ENCODE measurements at places on chromosomes 2 and 18. TPM values are rescaled to one million over a fixed set of nuclear protein-coding genes. Genes with fewer than 3 reads are reported as not detected.

Gene HDLBP
- 159 TPM for total RNA-seq

Gene C2orf15
- 4.5 TPM for total RNA-seq

Gene ADRA2B
- total RNA-seq: under 0.01 TPM

Gene NT5C1B
- total RNA-seq: not detected

Gene COL6A3
- 12.2 TPM for total RNA-seq

Gene ITGA4
- 6.9 TPM for total RNA-seq

Gene PRKAG3
- total RNA-seq: not detected

Gene OSBPL1A
- 42.8 TPM for total RNA-seq

Gene ANKRD30B
- 3.3 TPM for total RNA-seq

Gene MEP1B
- 0.41 TPM for total RNA-seq

Gene TTR
- 0.82 TPM for total RNA-seq

Gene HTR2B
- total RNA-seq: 0.41 TPM

Gene TNS1
- total RNA-seq: 3.7 TPM

Gene SP110
- total RNA-seq: 0.82 TPM

Gene SCN9A
- total RNA-seq: 68.5 TPM

Gene CPS1
- 2.9 TPM for total RNA-seq

Gene L3MBTL4
- total RNA-seq: 34.2 TPM

Gene TMEM178A
- total RNA-seq: 26.9 TPM

Gene CCBE1
- total RNA-seq: 32.6 TPM

Gene INO80B
- 9.8 TPM for total RNA-seq

Gene PECR
- 27.3 TPM for total RNA-seq

Gene SAG
- 0.82 TPM for total RNA-seq

Gene GKN2
- total RNA-seq: not detected

Gene TUBB8B
- total RNA-seq: not detected

Gene TMSB10
- 5,126 TPM for total RNA-seq

Gene CCDC68
- total RNA-seq: 1.2 TPM

Gene KIDINS220
- 704 TPM for total RNA-seq

Gene DNAJC5G
- total RNA-seq: not detected

Gene SPAST
- total RNA-seq: 293 TPM

Gene B3GNT7
- 0.82 TPM for total RNA-seq

Gene COLEC12
- total RNA-seq: 16.7 TPM

Gene FSHR
- not detected for total RNA-seq

Gene TCF7L1
- total RNA-seq: 0.41 TPM

Gene INSIG2
- 28.1 TPM for total RNA-seq

Gene LTBP1
- total RNA-seq: 22.8 TPM

Gene MYOM1
- total RNA-seq: 0.82 TPM

Gene TTC21B
- total RNA-seq: 91.3 TPM

Gene UNC80
- 9.4 TPM for total RNA-seq

Gene EML6
- total RNA-seq: 5.3 TPM

Gene CDH7
- total RNA-seq: 7.3 TPM

Gene MERTK
- total RNA-seq: 2.4 TPM

Gene OR6B2
- not detected for total RNA-seq

Gene RESP18
- 0.82 TPM for total RNA-seq

Gene TMEM247
- not detected for total RNA-seq

Gene LAMA1
- total RNA-seq: 12.2 TPM

Gene ZNF236
- 31.0 TPM for total RNA-seq

Gene MRO
- 0.82 TPM for total RNA-seq

Gene CDK15
- total RNA-seq: 0.82 TPM

Gene DCDC2C
- 1.2 TPM for total RNA-seq

Gene LOXL3
- 14.3 TPM for total RNA-seq

Gene ANKAR
- 52.2 TPM for total RNA-seq

Gene GREB1
- total RNA-seq: 3.7 TPM

Gene NOL4
- total RNA-seq: 140 TPM

Gene SULT1C2
- 0.41 TPM for total RNA-seq

Gene ABCG5
- total RNA-seq: not detected

Gene CCDC85A
- 31.0 TPM for total RNA-seq

Gene SF3B6
- 125 TPM for total RNA-seq

Gene DYSF
- 0.82 TPM for total RNA-seq

Gene CHST10
- total RNA-seq: 82.3 TPM

Gene RFX8
- total RNA-seq: 0.41 TPM
